ENCODE measurements at places on chromosomes 5 and 9. TPM values are rescaled to one million over a fixed set of nuclear protein-coding genes. Genes with fewer than 3 reads are reported as not detected.

LCP2 gene
- 295 TPM for polyA plus RNA-seq

PCDHGB7 gene
- not detected for polyA plus RNA-seq

ELP1 gene
- polyA plus RNA-seq, result 13.7 TPM

BTNL3 gene
- not detected for polyA plus RNA-seq

DNA sequence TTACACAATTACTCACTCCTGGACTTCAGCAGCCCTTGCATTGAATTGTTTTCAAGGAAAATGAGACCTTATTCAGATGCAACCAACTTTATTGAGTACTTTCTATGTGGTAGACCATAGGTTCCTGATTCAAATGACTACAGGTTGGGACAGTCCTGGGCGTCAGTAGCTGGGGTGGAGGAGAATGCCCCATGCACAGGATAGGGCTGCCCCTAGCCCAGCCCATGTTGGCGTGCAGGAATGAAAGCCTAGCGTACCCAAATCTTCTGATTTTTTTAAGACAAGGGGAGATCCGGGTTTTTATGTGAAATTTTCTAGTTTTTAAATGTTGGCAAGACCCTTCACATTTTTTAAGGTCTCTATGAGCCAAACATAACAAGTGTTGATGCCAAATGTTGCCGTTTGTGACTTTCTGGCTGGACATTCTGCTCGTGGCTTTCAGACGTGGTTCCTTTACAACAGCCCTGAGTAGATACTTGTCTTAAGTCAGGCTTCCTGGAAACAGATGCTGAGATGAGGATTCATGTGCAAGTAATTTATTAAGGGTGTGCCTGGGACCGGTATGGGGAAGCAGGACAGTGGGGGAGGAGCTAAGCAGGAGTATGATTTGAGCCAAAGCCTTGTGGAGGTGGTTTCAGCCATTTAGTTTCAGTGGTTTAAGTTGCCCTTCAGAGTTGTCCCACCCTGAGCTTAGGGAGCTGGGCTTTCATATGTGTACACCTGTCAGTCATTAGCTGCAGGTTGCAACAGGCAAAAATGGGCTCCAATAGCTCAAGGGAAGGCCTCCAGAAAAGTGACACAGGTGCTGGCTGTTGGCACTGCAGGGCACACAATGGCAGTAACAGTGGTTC, 154.1 kb downstream of the NTRK2 start:
- DNase-seq, result no peak

GRCh38 chr9:135221951-135222631, 134.6 kb downstream of the OLFM1 start:
- DNase-seq, result no peak

GRCh38 chr5:146284016-146284415, 54.6 kb upstream of the POU4F3 start:
- no peak for DNase-seq

- DNase-seq, result no peak
Observed at GRCh38 chr5:16944816-16945562, 8.9 kb upstream of the MYO10 start.

DNA sequence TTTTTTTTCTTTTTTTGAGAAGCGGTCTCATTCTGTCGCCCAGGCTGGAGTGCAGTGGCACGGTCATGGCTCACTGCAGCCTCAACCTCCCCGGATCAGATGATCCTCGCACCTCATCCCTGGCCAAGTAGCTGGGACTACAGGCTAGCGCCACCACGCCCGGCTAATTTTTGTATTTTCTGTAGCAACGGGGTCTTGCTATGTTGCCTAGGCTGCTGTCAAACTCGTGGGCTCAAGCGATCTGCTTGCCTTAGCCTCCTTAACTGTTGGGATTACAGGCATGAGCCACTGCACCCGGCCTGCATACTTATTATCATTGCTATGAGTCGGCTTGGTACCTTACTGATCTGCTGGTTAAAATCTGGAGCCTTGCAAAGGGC, 790 bp upstream of the IARS1 start:
- DNase-seq, result no peak

DNA sequence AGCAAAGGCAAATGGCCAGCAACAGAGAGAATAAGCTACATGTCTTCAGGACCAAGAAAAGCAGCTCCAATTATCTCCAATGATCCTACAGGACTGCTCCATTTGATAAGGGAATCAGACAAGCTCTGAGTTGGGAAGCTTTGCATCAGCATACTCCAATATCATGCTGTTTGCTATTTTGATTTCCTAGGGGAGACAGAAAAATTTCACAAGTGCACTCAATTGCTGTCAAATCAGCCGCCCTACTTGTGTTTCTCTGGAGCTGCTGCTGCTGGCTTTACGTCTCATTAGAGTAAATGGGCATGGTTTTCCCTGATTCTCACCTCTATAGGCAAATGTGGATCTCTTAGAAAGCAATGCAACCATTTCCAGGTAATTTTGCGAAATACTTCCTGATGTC, 201.7 kb downstream of the PRELID2 start:
- no peak for DNase-seq

Measured in naive thymus-derived CD4-positive, alpha-beta T cell (primary cell).